RCC 7860 (cell line): ENCODE measurements at places on chromosomes 11 and 22.

GRCh38 chr11:116648247-116649174 is 124.3 kb downstream of the BUD13 start:
- no peak for DNase-seq

DNA sequence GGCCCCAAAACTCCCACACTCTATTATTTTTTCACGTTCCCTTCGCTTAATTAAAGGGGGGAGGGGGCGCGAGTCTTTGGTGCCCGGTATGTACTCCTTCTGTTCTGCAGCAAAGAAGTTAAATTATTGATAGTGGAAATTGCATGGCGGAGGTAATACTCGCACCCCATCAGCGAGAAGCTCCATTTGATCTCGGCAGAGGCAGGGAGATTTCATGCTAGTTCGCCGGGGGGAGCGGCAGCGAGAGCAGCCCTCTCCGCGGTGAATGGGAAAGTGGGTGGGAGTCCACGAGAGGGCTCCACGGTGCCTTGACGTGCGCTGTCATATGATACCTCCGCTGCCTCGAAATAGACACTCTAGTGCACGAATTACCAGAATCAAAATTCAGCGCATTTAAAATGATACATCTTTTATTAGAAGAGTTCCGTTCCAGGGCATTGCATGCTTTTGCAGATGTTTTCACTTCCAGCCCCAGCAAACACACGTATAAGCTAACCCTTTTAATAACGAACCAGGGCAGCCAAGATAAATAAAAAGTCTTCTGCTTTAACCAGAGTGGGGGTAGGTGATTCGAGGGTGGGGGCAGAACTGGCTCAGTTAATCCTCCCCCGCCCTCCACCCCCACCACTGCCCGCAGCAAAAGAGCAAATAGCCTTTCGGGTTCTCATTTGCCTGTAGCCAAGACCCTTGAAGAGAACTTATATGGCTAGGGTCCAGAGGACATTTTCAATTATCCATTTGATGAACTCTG is 1.3 kb upstream of the BDNF start:
- peak; percentile 39 for DNase-seq

DNA sequence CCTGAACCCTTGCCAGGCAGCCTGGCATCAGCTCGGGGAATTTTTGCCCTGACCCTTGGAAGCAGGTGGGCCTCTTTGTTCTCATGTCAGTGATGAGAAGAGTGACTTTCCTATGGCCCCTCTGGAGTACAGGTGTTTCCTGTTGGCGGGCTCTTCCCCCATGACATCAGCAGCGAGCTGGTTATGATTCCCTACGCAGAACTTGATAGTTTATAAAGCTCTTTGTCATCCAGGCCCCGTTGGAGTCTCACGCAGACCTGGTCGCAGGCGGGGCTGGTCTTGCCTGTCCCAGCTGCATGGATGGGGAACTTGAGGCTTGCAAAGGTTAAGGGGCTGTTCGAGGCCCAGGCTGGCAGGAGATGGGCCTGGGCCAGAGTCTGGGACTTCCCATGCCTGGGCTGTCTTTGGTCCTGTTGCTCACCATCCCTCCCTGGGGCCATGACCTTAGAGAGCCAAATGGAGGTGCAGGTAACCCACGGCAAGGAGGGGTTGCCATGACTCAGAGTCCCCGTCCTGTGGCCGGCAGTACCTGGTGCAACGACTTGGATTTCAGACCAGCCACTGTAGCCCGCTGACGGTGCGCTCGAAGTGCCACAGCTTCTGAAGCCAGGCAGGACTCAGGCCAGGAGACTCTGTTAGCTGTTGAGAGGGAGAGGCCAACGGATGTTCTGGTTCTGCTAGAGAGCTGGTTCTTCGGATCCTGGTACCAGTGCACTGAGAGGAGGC is 45.9 kb upstream of the PPP6R3 start:
- DNase-seq: no peak

GRCh38 chr11:125111343-125112207 is at the start of gene TMEM218:
TMEM218 (minus strand) TSS chr11:125111626; CDS start chr11:125102241, 9,385 bp downstream.
- peak; percentile 96 for DNase-seq

DNA sequence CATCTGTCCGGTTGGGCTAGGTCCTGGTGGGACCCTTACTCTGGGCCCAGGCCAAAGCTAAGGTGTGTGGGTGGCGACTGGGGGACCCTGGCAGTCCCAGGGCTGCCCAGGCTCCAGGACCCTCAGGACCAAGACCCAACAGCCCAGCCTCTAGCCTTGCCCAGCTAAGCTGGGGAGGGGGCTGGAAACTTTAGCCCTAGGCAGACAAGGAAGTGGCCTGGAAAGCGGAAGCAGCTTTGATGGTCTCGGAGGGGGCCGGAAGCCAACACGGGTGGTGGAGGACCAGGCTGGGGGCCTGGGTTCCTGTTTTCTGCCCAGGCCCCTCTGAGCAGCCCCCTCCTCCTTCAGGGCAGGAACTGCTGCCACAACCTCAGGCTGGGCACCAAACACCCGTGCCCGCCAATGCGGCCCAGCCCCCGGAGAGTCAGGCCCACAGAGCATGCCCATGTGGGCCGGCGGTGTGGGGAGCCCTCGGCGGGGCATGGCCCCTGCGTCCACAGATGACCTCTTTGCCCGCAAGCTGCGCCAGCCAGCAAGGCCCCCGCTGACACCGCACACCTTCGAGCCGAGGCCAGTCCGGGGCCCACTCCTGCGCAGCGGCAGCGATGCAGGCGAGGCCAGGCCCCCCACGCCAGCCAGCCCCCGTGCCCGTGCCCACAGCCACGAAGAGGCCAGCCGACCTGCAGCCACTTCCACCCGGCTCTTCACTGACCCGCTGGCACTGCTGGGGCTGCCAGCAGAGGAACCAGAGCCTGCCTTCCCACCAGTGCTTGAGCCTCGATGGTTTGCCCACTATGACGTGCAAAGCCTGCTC is 2.8 kb downstream of the SIPA1 start:
- DNase-seq: no peak

GRCh38 chr11:9625162-9625561 is 38.7 kb upstream of the SWAP70 start:
- no peak for DNase-seq

DNA sequence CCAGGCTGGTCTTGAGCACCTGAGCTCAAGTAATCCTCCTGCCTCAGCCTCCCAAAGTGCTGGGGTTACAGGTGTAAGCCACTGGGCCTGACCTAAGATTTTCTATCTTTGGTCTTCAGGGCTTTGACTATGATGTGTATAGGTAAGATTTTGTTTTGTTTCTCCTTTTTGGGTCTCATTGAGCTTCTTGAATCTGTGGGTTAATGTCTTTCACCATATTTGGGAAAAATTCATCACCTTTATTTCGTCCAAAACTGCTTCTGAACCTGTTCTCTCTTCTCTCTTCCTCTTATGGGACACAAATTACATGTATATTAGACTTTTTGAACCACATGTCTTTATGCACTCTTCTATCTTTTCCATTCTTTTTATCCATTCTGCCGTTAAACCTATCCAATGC is 100.4 kb downstream of the OSBP2 start:
- DNase-seq: no peak

GRCh38 chr22:17366830-17367229 is 2.4 kb upstream of the CECR2 start:
- no peak for DNase-seq

- no peak for DNase-seq
Measured at GRCh38 chr11:13405220-13405619, 57.8 kb downstream of the BTBD10 start.

DNA sequence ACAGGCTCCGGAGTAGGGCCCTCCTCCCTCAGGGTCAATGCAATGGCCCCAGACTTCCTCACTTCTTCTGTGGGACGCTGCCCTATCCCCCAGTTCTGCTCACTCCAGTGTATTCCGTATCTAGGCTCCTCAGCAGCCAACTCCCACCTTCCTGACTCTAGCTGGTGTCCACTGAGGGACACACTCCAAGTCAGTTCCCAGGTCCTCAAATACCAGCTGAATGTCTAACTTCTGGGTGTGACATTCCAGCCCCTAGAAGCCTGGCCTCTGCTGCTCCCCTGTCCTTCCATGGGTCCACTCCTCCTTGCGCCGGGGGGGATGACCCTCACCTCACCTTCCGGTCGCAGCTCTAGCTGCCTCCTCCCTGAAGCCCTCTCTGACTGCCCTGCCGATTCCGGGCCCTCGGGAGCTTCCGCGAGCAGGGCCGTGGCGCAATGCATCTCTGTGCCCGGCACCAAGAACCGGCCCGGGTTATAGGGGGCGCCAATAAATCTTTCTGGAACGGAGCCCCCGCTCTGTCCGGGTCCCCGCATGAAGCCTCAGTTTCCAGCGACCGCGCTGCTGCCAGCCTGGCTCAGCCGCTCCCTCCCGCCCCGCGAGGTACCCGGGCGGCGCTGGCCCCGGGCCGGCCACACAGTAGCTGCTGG is 15.4 kb downstream of the BAD start:
- peak; percentile 56 for DNase-seq

GRCh38 chr11:35735903-35736302 is 73.3 kb downstream of the TRIM44 start:
- no peak for DNase-seq

DNA sequence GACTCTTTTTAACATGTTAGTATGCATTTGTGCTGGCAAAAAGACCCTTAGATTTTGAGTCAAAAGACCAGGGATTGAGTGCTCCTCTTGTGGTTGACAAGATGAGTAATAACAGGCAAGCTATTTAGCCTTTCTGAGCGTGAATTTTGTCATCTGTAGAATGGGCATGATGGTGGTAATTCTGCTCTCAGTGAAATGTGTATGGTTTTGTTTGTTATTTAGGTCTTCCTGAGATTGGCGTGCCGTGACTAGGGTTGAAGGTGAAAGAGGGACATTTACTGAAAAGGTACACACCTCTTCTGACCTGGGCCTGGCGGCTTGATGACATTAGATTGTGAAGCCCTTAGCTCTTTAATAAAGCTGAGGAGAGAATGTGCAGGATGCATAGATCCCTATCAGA is 8.4 kb upstream of the CEP295 start:
- DNase-seq: no peak

- no peak for DNase-seq
Measured at GRCh38 chr11:26254378-26254777, 77.6 kb upstream of the ANO3 start.

DNA sequence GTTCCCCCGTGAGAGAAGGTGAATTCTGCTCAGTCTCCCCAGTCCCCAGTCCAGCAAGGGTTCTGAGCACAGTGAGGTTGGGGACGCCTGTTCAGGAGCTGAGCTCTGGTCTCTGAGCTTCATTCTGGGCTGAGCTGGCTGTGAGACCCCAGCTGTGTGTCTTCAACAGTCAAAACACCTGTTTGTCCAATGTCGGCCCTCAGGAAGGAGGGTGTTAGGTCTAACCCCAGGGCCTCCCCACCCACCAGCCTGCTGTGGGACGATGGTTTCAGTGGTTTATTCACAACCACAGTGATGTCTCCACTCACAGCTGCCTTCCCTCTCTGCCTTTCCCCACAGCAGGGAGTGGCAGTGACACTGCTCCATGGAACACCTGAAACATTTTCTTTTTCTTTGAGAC is 1282.9 kb downstream of the TBC1D22A start:
- DNase-seq: no peak
